ENCODE measurements at places on chromosomes 2 and 18. TPM values are rescaled to one million over a fixed set of nuclear protein-coding genes. Genes with fewer than 3 reads are reported as not detected.

- no peak for DNase-seq
These were observed 941 bp upstream of the MPPE1 start for GRCh38 chr18:11909061-11909455.

GRCh38 chr2:34729845-34730244 is 1130.7 kb upstream of the FAM98A start:
- no peak for DNase-seq

DNA sequence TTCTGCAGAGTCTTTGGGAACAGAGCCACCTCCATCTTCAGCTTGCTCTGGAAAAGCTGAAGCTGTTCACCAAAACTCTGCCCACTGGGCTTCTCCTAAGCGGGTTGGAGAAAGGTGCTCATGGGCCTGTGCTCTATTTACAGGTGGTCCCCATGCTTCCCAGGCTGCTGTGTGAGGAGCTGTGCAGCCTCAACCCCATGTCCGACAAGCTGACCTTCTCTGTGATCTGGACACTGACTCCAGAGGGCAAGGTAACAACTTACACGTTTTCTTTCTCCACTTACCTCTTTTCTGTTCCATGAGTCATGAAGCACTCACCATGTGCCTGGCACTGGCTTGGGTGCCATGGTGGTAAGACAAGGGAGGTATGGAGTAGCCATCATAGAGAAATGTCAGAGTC is 129.5 kb upstream of the ALPP start:
- no peak for DNase-seq

DNA sequence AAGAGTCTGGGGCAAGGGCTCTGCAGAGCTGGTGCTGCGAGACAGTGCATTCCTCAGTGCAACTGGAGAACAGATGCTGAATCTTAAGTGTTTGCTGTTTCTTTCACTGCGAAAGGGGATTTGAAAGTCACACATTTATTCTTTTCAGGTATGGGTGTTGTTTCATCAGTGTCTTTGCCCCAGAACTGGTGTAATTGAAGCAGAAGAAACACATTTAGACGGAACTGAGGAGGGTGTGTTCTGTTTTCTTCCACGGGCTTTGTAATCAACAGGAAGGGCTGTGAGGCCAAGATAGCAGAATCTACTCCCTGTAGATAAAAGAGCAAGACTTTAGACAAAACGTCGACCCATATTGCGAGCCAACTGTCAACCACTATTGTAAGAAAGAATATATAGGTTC is 151.9 kb downstream of the EPHA4 start:
- DNase-seq: no peak

DNA sequence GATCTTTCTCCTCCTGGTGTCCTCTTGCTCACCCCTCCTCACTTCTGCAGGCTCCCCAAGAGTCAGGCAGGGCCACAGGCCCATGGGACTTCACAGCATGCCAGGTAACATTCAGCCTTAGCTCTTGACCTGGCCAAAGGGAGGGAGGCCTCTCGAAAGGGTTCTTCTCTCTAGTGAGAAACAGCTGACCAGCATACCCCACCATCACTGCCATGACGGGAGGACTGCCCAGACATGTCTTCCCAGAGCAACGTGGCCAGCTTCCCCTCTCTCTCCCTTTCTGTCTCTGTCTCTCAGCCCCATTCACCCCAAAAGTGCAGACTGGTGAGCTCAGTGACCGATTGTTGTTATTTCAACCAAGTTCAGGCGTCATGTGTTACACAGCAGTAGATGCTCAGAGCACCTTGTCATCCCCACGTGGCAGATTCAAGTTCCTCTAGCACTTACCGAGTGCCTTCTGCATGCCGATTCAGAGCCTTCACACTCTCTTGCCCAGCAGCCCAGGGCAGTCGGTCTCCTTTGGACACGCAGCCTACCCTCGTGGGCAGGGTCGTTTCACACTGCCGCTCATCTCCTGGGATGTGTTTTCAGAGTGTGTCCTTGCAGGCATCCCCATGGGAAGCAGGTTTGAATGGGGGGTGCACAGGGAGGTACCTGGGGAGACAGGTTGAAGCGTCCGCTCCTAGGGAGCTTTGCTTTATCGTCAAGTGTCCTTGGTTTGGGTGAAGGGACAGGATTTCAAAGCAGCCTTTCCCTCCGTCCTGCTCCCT is 259.9 kb downstream of the NDUFA10 start:
- DNase-seq: peak; percentile 59

CHST10 gene
- total RNA-seq: 4.1 TPM
